ENCODE measurements at places on chromosomes 12 and 14.

- no peak for DNase-seq
Measured at GRCh38 chr12:76976777-76977382, 88.5 kb downstream of the E2F7 start.

DNA sequence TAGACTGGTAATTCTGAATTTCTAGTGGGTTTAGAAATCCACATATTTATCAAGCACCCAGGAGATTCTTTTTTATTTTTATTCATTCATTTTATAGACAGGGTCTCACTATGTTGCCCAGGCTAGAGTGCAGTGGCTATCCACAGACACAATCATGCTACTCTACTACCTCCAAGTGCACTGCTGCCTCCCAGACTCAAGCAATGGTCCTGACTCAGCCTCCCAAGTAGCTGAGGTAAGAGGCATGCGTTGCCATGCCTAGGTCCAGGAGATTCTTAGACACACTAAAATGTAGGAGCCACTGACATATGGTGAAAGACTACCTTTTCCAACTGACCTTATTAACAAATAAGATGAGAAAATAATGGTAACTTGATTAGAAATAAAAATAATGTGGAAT lies 38.9 kb downstream of the KIF21A start:
- DNase-seq: no peak

DNA sequence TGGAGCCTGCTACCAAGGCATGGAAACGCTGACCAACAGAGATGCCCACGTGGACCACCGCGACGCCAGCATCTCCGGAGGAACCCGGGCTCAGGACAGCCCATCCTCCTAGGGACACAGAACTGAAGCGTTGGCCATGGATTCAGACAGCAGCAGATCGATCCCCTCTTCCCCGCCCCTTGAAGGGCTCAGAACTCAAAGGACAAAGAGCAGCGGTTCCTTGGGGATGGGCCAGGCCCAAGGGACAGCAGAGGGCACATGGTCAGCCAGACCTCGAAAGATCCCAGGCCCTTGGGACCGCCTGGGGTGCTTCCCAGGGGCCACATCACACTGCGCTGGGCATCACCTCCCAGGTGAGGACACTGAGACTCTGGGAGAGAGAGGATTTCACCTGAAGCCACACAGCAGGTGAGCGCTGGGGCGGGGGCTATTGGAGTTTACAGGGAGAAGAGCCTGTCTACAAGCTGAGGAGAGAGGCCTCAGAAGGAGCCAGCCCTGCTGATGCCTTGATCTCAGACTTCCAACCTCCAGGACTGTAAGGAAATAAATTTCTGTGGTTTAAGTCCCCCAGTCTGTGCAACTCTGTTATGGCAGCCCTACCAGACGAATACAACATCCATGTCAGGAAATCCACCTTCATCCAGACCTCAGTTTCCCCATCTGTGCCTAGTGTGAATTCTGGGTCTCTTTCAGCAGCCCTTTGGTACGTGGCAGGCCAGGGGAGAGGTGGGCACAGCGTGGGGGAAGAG lies 49.4 kb downstream of the CCNK start:
- no peak for DNase-seq

DNA sequence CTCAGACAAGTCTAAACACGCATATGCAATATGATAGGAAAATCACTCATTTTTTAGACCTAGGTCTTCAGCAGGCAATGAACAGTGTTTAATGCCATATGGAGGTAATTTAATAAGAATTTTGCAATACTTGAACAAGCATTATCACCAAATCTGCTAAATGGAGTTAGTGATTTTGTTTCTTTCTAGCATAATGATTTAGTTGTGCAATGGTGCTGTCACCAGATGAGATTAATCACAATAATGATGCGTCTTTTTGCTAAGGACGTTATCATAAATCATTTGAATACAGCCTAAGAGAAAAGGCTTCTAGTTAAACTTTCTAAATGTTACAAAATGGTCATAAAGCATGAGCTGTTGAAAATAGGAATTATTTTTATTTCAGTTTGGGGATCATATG lies 170.0 kb upstream of the SLC16A7 start:
- DNase-seq: no peak

GRCh38 chr12:27012982-27013255 lies 1.3 kb downstream of the TM7SF3 start:
- no peak for DNase-seq

DNA sequence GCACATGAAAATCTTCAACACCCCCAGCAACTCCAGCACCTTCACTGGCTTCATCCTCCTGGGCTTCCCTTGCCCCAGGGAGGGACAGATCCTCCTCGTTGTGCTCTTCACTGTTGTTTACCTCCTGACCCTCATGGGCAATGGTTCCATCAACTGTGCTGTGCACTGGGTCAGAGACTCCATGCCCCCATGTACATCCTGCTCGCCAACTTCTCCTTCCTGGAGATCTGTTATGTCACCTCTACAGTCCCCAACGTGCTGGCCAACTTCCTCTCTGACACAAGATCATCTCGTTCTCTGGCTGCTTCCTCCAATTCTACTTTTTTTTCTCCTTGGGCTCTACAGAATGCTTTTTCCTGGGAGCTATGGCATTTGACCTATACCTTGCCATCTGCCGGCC lies 11.5 kb upstream of the OR11G2 start:
- DNase-seq: no peak

DNA sequence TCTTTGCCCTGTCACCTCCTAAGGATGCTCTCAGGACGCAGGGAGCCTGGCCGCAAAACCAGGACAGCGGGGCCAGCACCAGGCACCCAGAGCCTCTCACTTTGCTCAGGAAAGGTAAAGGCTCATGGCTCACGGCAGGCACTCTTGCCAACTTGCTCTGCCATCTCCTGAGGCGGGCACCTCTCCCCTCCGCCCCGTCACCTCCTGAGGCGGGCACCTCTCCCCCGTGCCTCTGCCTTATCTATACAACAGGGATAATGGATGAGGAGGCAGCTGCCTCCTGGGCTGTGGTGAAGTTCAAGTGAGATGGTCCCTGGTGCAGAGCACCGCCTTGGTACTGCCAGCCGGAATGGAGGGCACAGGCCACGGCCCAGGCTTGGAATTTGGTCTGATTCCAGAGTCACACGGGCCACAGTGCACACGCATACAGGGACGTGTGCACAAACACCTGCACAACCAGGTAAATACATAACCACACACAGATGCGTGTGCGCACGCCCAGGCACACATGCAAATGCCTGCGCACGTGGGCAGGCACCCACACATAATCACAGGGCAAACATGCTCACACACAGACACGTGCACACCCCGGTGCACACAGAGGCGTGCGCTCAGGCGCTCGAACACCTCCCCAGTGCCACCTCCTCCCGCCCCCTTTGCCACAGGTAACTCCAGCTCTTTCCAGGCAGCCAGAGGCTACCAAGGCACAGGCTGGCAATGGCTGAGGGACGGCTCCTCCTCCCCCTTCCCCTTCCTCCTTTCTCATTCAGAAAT lies 11.6 kb downstream of the DEGS2 start:
- DNase-seq: no peak
